Renal cortical epithelial cell (primary cell): ENCODE measurements at places on chromosomes 7 and 10. TPM values are rescaled to one million over a fixed set of nuclear protein-coding genes. Genes with fewer than 3 reads are reported as not detected.

The TMEM140 gene
- total RNA-seq: 4.3 and 29.3 TPM in 2 replicates

The BHLHA15 gene
- 0.94 and 1.0 TPM in 2 replicates for total RNA-seq

The FOXK1 gene
- 24.3 and 45.8 TPM in 2 replicates for total RNA-seq

The SLC16A9 gene
- 1.0 and 1.1 TPM in 2 replicates for total RNA-seq

The OTUD1 gene
- total RNA-seq: 13.0 and 19.9 TPM in 2 replicates

The LBX1 gene
- not detected in 2 replicates for total RNA-seq

The TAS2R16 gene
- not detected in 2 replicates for total RNA-seq

The OR6V1 gene
- total RNA-seq: not detected in 2 replicates

The SLC18A2 gene
- 0.10 and 0.87 TPM in 2 replicates for total RNA-seq

The SPDYE2B gene
- total RNA-seq: not detected in 2 replicates

The FFAR4 gene
- total RNA-seq: not detected in 2 replicates

The TMEM196 gene
- total RNA-seq: 0.17 and 1.2 TPM in 2 replicates

The KNDC1 gene
- total RNA-seq: 0.25 TPM in 1 of 2 replicates, not detected in the other

The ODAD2 gene
- total RNA-seq: 1.2 and 4.7 TPM in 2 replicates

The FXYD4 gene
- not detected in 2 replicates for total RNA-seq

The ENTPD1 gene
- 0.20 and 0.52 TPM in 2 replicates for total RNA-seq

The PLEKHS1 gene
- total RNA-seq: under 0.01 and 0.45 TPM in 2 replicates

The SEC23IP gene
- total RNA-seq: 14.2 and 53.8 TPM in 2 replicates

The TEX47 gene
- total RNA-seq: not detected in 2 replicates

The CALML3 gene
- total RNA-seq: not detected in 2 replicates

The FAM171A1 gene
- total RNA-seq: 11.5 and 34.9 TPM in 2 replicates

The HOGA1 gene
- total RNA-seq: 72.3 and 121 TPM in 2 replicates

The INTS15 gene
- 8.2 and 11.5 TPM in 2 replicates for total RNA-seq

The SOSTDC1 gene
- total RNA-seq: 11.4 TPM in 1 of 2 replicates, not detected in the other

The CTAGE8 gene
- total RNA-seq: 2.3 and 3.9 TPM in 2 replicates

The TAS2R4 gene
- 1.8 TPM in 1 of 2 replicates, not detected in the other for total RNA-seq

The PLXNA4 gene
- total RNA-seq: 0.05 TPM in 1 of 2 replicates, not detected in the other

The FBXO24 gene
- 0.35 TPM in 1 of 2 replicates, not detected in the other for total RNA-seq

The AKR1C8 gene
- total RNA-seq: 0.05 TPM in 1 of 2 replicates, not detected in the other

The ANXA8 gene
- total RNA-seq: 0.30 and 6.1 TPM in 2 replicates

The CDC14C gene
- total RNA-seq: under 0.01 and 0.05 TPM in 2 replicates

The PPP1R17 gene
- not detected in 2 replicates for total RNA-seq

The BICC1 gene
- total RNA-seq: 248 and 609 TPM in 2 replicates

The DYDC2 gene
- 0.15 and 0.87 TPM in 2 replicates for total RNA-seq

The AEBP1 gene
- total RNA-seq: 3.5 and 19.0 TPM in 2 replicates

The DYNC1I1 gene
- 0.20 and 0.52 TPM in 2 replicates for total RNA-seq

The ARMH3 gene
- total RNA-seq: 5.9 and 18.4 TPM in 2 replicates

The BTAF1 gene
- 30.6 and 45.7 TPM in 2 replicates for total RNA-seq

The GARS1 gene
- 213 and 292 TPM in 2 replicates for total RNA-seq

The C1GALT1 gene
- total RNA-seq: 59.0 and 80.1 TPM in 2 replicates

The SLC18A3 gene
- 0.10 TPM in 1 of 2 replicates, not detected in the other for total RNA-seq

The HOXA6 gene
- 2.8 and 22.0 TPM in 2 replicates for total RNA-seq

The LRRC18 gene
- not detected in 2 replicates for total RNA-seq

The AGR2 gene
- total RNA-seq: 18.6 and 29.0 TPM in 2 replicates

The GNAT3 gene
- not detected in 2 replicates for total RNA-seq

The SLC39A12 gene
- total RNA-seq: not detected in 2 replicates

The NAT16 gene
- total RNA-seq: not detected in 2 replicates

The SPDYE8 gene
- not detected in 2 replicates for total RNA-seq

The KIF11 gene
- total RNA-seq: 3.1 and 14.9 TPM in 2 replicates
